ENCODE measurements at places on chromosomes 11 and 22. TPM values are rescaled to one million over a fixed set of nuclear protein-coding genes. Genes with fewer than 3 reads are reported as not detected.
A peak's percentile ranks its signal among the peaks of the same experiment; 100 is the strongest.

- no peak for DNase-seq
Measured at GRCh38 chr11:5767056-5767455, 13.0 kb downstream of the OR52N4 start.

- no peak for DNase-seq
Measured at GRCh38 chr22:48299801-48300200, 1527.9 kb downstream of the BRD1 start.

GRCh38 chr22:36954251-36955014 lies 41.0 kb downstream of the CSF2RB start:
- no peak for DNase-seq

GRCh38 chr11:100459811-100460210 lies 227.3 kb upstream of the ARHGAP42 start:
- DNase-seq = no peak

DNA sequence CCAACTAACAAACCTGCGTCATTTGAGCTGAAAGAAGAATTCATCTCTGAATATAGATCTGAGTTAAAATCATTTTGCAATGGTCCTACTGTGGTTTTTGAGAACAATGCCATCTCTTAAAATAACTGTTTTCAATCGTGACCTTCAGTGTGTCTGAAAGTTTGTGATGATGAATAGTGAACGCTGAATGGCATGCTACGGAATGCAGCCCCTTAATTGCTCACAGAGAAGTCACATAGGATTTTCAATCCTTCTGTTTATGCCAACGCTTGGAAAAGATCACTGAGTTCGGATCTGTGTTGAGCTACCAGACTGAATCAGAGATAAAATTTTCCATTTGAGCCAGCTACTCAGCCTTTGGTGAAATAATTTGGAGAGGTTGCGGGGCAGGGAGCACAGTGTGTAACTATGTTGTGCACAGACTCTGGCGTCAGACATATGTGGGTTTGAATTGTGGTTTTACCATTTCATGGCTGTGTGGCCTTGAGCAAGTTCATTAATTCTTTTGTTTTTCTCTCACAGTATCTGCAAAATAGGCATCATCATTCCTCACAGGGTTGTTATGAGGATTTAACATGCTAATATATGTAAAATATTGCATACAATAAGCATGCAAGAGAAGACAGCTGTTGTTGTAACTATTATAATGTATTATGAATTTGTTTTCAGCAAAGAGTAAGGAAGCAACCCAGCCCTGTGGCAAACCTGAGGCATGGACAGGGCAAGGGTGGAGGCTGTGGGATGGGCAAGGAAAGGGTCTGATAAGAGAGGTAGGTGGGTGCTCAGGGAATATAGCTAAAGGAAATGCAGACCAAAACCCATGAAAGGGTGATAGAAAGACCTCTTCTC lies 679.9 kb downstream of the KCNA4 start:
- no peak for DNase-seq

DNA sequence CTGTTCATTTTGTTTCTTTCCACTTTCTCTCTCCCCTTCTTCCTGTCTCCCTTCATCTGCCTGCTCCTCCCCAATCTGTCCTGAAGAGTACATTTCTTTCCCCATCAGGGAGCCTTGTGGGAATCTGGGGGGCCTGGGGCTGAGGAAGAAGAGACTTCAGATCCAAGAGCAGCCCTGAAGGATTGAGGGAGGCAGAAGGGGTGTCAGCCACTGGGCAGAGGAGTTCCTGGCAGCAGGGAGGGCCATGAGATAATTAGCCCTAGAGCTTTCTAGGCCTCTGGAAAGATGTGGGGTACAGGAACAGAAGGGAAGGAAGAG lies 24.4 kb upstream of the OAF start:
- DNase-seq = no peak

DNA sequence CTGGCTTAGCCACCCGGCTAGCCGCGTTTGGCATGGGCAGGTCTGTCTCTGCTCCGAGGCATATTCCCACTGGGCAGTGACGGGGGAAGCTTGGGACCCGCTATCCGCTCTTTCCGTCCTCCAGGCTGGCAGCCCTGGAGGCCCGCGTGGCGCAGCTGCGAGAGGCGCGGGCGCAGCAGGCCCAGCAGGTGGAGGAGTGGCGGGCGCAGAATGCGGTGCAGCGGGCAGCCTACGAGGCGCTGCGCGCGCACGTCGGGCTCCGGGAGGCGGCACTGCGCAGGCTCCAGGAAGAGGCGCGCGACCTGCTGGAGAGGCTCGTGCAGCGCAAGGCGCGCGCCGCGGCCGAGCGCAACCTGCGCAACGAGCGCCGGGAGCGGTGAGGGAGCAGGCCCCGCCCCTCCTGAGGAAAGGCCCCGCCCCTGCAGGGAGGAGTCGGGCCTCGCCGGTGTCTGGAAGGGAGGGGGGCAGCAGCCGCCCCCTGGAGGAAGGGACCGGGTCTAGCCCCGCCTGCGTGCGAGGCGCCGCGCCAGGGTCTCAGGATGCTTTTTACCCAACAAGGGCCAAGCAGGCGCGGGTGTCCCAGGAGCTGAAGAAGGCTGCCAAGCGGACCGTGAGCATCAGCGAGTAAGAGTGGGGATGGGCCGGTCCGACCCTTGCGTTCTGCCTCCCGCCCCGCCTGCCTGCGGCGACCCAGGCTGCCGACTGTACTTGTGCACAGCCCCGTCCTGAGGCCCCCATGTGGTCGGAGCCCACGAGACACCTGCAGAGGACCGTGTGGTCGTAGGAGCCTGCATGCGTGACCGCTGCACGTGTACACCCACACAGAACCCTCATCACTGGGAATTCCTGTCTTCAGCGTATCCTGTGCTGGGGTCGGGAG lies 7.9 kb downstream of the ATG16L2 start:
- peak; percentile 94 for DNase-seq

Gene MLC1
- not detected for total RNA-seq
